ENCODE measurements at places on chromosomes 4 and X.

- no peak for DNase-seq
These were observed 32.4 kb upstream of the UGDH start for GRCh38 chr4:39559626-39560025.

GRCh38 chr4:3710451-3711182 is 55.6 kb upstream of the ADRA2C start:
- no peak for DNase-seq

DNA sequence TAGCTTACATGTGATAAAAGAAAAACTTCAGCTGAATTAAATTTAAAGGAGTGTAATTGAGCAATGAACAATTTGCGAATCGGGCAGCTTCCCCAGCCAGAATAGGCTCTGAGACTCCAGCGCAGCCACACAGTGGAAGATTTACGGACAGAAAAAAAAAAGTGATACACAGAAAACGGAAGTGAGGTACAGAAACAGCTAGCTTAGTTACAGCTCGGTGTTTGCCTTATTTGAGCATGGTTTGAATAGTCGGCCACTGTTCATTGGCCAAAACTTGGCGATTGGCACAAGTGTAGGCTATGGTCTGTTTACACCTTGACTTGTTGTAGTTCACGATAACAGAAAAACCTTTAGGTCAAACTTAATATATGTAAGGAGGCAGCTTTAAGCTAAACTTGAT is 16.7 kb upstream of the SUPT20HL1 start:
- DNase-seq, result no peak

DNA sequence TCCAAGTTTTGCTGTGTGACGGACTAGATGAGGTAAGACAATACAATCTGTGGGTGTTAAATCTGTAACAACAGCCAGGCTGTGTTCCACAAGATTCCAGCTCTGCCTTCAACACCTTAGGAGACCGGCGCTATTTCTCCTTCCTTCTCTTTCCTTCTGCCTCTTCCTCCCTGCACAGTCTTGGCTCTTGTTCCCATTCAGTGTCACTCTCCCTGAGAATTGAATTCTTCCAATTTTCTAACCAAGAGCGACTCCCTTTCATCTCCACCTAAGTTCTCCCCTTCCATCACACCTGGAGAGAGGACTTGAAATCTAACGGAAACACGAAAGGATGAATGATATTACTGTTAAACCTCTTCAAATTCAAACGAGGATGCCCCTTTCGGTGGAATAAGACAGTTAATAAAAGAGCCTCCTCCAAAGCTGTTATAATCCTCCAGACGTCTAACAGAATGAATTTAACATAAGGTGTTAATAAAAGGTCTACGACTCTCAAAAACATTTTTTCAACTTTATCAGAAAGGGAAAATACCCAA is 2.7 kb downstream of the EPHA5 start:
- DNase-seq, result no peak

- DNase-seq, result no peak
These were observed 36.0 kb upstream of the CCNG2 start for GRCh38 chr4:77120886-77121508.

GRCh38 chr4:168651374-168651773 is 154.5 kb downstream of the PALLD start:
- DNase-seq, result no peak

GRCh38 chr4:16006771-16007446 is 43.9 kb upstream of the FGFBP2 start:
- no peak for DNase-seq

DNA sequence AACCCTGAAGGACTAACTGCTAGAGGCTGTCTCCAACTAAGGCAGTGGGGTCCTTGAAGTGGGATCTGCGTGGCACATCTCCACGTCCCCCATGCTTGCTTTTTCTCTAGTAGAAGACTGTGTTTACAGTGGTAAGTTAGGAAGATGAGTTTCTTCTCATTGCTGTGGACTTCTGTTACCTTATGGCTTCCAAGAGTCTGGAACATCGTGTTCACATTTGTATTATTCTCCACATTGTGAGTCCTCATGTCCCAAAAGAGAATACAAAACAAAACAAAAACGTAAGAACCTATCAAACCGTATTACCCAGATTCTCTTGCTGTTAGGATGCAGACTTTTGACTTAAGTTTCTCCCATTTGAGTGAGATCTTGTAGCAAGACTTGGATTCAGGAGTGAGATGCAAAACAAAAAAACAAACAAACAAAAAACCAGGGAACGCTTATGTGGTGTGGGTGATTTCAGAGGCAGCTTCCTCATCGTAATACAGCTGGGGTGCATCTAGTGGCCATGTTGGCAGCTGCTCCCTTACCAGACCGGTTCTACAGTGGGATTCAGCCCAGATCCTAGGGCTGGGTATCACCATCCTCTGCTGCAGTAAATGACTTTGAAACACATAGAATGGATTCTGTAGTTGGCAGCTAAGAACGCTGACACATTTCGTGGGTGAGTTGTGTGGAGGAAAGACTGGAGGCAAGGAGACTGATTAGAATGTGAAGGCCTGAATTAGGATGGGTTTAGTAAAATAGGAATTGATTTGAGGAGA is 41.3 kb downstream of the TMEM131L start:
- no peak for DNase-seq

DNA sequence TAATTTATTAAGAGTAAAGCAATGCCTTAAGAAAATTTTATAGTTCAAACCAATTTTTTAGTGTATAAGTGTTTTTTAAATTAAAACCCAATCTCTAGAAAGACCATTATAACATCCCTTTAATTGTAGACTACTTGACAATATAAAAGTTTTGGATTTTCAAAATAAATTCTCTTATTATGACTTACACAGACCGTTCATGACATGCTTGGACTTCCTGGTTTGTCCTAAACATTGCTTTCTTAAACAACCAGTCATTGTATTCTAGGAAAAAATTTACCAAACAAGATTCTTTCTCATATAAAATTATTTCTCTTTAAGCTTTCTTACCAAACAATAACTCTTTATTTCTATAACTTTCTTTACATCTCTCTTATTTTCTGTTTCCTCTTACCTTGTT is 49.0 kb upstream of the CXorf51A start:
- DNase-seq, result no peak

DNA sequence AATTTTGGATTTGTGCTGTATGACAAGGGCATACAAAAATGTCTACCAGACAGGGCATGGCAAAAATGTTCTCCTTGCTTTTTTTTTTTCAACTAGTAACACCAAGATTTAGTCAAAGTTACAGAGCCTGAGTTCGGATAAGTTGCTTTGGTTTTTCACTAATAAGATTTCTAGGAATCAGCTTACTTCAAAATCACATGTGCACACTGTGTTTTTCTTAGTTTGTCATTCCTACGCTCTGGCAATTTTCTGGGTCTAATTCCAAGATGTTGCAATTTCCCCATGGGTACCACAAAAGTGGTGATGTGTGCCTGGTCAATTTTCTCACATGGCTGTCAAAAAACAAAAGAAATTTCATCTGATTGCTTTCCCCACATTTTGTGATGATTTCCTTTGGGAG is 6.3 kb downstream of the C1QTNF7 start:
- no peak for DNase-seq

- no peak for DNase-seq
These were observed 3.5 kb upstream of the GSX2 start for GRCh38 chr4:54096295-54096962.

DNA sequence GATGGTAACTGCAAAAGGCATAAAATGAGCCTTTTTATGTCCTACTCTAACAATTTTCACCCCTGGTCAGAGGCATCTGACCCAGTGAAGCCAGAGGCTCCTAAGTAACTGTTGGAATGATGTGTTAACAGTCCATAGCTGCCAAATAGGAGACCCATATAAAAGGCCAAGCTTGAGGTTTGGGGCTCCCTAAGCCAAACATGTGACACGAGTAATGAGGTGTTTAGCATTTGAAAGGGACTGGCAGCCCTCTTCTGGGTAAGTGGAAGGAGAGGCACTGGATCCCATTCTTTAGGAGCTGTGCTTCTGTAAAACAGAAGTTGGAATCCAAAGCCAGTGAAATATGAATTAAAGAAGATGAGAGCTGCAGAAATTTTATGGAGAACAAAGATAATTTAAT is 100.6 kb upstream of the PNPLA4 start:
- no peak for DNase-seq

DNA sequence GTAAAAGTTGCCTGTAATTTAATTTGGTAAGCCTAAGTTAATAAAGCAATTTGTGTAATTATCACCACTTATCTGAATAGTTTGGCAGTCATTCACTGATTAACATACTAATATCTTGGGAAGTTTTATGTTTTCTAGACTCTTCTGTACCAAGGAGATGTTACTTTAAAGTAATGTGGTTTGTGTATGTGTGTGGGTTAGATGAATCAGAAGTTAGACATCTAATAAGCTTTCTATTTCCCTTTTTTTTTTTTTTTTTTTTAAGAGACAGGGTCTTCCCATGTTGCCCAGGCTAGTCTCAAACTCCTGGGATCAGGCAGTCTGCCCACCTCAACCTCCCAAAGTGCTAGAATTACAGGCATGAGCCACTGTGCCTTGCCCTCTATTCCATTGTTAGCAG is 5.3 kb downstream of the SLAIN2 start:
- no peak for DNase-seq

DNA sequence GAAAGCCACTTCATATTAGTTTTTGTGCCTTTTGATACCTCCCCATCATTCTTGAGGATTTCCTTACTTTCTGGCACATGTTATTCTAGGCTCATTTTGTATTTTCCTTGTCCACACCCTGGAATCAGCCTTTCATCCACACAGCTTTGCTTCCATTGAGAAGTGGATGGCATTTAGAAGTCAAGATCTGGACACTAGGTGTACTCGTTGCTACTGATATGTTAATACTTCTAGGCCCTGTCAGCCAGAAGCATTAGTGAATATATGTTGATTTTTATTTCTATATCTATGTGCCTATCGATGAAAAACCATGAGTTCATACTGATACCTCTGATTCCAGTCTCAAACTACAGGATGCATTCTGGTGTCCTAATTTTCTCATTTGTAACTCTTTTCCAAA is 73.2 kb downstream of the ARHGAP24 start:
- no peak for DNase-seq

GRCh38 chr4:100372432-100372831 is 145.4 kb downstream of the EMCN start:
- DNase-seq, result no peak

DNA sequence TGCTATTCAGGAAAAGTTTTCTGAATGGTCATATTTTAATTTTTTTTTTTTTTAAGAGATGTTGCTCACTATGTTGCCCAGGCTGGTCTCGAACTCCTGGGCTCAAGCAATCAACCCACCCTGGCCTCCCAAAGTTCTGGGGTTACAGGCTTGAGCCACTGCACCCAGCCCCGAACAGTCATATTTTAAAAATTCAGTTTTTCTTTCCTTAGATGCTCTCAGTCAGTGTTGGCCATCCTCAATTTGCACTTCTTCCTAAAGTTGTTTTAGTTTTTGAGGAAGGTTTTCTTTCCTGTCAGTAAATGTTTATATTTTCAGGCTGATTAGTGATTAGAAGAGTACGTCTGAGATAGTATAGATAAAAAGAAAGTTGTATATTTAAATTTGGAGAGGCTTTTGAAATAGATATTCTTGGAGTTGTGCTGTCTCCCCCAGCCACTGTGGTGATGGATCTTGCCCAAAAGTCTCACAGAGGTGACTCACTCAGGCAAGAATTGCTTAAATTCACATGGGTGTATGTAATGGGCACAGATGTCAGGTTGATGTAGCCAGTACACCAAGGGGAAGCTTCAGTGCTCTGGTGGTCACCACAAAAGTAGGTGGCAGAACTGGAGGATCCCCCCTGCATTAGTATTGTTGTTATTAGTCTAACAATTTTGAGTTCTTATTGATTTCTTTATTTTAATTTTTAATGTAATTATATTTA is 72.2 kb upstream of the ELOVL6 start:
- no peak for DNase-seq

GRCh38 chr4:137688651-137689050 is 156.4 kb upstream of the PCDH18 start:
- DNase-seq, result no peak

- DNase-seq, result no peak
These were observed 42.9 kb downstream of the AFF1 start for GRCh38 chr4:86977621-86978184.

DNA sequence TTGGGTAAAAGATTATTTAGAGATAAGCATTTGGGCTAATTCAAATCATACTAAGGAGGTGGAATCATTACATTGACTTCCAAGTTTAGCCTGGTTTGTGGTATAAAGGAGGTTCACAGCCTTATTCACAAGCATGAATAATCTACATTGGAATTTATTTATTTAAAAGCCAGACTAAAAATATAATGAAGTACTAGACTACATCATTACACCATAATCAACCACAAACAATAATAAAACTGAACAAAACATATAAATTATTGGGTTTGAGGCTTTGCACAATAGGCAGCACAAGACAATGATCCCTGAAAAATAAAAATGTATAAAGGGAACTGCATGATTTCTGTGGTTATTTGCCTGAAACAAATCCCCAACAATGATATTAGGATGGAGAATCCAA is 314.0 kb downstream of the GBA3 start:
- DNase-seq, result no peak

- DNase-seq, result no peak
These were observed 145.1 kb downstream of the APBB2 start for GRCh38 chr4:41069257-41069656.

- DNase-seq, result no peak
These were observed 87.2 kb upstream of the MCF2 start for GRCh38 chrX:139795196-139795595.

DNA sequence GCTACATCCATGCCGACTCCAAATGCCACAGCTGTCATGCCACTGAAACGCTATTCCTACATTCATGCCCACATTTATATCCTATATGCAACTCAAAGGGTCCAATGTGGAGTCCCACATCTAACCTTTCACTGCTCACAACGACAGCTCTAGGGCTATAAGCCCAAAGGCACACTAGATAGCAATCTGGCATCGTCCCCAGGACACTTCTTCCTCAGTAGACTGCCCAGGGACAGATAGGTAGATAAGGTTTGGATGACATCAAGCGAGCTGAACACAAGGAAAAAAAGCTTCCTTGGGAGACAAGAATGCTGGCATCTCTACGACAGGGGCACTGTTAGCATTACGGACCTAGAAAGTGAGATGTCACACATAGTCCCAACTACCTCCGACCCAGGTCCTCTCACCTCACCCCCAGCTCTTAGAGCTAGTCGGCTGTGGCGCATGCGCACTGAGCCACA is 685 bp downstream of the RAB9B start:
- no peak for DNase-seq

- DNase-seq, result no peak
These were observed 484.2 kb upstream of the BOD1L1 start for GRCh38 chr4:14111730-14112181.

GRCh38 chrX:148577741-148578140 is 77.3 kb downstream of the AFF2 start:
- DNase-seq, result no peak

GRCh38 chr4:73603271-73603710 is 16.9 kb downstream of the RASSF6 start:
- DNase-seq, result no peak

GRCh38 chr4:143302536-143302935 is 34.1 kb upstream of the GAB1 start:
- DNase-seq, result no peak

GRCh38 chrX:95893636-95894035 is 791.0 kb upstream of the DIAPH2 start:
- DNase-seq, result no peak

Measured in stimulated activated CD4-positive, alpha-beta T cell treated with anti-CD3 and anti-CD28 coated beads, Interleukin-2, amount 100 ng/mL, for 24 hours (primary cell).